ENCODE measurements at places on chromosomes 12 and 14.

- no peak for DNase-seq
These were observed 121.3 kb upstream of the MAX start for GRCh38 chr14:65223636-65224035.

DNA sequence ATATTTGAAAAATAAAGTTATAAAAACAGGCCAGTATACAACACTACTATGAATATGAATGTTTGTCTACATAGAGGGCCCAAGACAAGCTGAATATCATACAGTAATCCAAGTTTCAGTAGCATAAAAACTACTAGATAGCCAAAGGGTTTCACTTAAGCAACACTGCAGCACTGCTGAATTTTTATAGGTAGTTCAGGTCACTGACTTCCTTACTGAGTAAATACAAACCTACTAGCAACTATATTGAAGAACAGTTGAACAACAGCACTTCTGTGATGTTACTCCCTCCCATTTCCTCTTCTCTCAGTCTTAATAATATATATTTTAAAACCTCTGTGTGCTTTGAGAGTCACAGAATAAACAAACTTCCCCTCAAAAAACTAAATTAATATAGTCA, 42.7 kb downstream of the GTF2A1 start:
- DNase-seq: no peak

DNA sequence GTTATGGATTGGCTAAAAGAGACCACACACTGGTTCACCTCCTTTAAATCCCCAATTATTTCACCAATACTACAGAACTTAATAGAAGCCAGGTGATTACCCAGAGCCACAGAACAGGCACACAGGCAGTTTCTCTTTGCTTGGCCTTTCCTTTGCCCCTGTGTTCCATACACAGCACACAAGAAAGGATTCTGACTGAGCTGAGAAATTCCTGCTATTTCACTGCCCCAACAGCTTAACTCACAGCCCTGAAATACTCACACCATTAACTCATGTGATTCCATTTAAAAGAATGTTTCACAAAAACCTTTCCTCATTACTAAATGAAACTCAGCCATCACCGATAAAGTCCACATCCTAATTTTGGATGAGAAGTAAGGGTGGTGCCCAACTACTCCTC, 133.6 kb downstream of the MED13L start:
- no peak for DNase-seq

DNA sequence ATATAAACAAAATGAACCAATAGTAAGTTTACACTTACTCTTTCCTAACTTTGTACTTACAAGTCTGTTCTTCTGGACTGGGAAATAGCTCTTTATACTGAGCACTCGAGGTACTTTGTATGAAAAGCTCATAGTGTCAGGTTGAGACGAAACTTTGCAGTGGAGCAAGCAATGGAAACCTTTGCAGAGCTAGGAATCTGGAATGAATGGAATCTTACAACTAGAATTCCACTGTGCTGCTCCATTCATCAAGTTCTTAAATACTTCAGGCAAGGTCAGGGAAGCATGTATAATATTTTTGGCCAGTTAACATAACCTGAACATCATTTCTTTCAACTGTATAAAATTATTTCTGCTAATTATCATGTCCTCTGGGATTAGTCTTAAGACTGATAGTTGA, 1327.5 kb upstream of the FLRT2 start:
- DNase-seq: no peak

- no peak for DNase-seq
These were observed 80.2 kb downstream of the ELK3 start for GRCh38 chr12:96274331-96274730.
